Naive B cell (primary cell): ENCODE measurements at places on chromosomes 2 and 18. TPM values are rescaled to one million over a fixed set of nuclear protein-coding genes. Genes with fewer than 3 reads are reported as not detected.

DNA sequence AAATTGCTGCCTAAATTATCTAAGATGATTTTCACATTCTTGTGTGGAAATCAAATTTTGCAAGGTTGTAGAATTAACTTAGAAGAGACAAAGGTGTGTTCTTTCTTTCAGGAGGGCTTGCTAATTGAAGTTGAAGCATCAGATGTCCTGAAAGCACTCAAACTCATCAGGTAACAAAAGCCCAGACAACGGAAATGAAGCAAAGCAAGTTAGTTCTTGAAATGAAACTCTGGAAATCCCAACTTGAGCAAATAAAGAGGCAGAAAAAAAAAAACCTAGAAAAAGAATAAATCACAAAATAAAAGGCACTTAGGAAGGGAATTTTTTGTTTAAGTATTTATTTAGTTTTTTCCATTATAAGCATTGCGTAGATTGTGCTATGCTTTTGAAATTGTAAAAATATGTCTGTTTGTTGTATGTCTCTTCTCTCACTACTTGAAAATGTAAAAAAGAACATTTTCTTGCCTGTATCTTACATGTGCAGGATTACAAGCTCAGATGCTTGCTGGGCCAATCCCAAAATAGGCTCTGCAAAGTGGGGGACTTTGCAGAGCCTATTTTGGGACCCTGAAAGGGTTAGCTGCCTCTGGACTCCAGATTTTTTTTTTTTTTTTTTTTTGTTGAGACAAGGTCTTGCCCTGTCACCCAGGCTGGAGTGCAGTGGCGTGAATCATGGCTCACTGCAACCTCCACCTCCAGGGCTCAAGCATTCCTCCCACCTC lies 46.7 kb downstream of the FAM161A start:
- peaks cover 11% of the 10 kb centered on the region for H3K4me1 ChIP-seq
- H3K27me3 ChIP-seq, result peaks cover 25% of the 10 kb centered on the region
- H3K27ac ChIP-seq, result no peak overlapping the region
- no peak overlapping the region for H3K4me3 ChIP-seq
- no peaks in the 10 kb centered on the region for H3K36me3 ChIP-seq

GRCh38 chr2:59077981-59078531 lies 836.9 kb upstream of the FANCL start:
- H3K36me3 ChIP-seq, result no peaks in the 10 kb centered on the region
- no peaks in the 10 kb centered on the region for H3K4me1 ChIP-seq
- no peaks in the 10 kb centered on the region for H3K27me3 ChIP-seq
- no peak overlapping the region for H3K27ac ChIP-seq
- H3K4me3 ChIP-seq, result no peak overlapping the region

DNA sequence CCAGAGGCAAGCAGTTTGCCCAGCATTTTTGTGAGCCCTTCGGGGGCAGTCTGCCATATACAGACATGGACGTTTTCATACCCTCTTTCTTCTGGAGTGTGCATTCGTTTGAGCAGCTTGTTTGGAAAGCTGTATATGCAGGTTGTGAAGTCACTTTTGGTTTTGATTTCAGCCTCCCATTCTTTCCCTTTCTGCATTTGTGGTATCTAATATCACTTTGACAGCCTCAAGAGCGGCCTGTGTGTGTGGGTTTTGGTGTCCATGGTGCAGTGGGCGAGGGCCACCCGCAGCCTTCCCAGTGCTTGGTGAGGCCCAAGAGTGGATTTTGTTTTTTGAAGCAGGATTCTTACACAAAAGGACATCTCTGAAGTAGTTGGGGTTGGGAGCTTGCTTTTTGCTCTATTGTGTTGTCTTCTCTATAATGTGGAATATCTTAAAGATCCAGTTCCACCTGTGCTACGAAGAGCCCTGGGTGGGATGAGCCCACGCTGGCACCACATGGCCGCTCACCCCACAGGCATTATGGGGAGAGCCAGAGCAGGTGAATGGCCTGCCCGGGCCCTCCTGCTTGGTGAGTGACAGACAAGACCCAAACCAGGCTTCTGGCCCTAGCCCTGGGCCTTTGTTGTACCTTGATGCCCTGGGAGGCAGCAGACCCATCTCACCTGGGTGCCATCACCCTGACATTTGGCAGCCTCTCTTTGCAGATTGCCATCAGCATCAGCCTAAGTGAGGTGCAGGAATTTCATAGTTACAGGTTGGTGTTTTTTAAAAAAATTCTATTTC lies 29.5 kb downstream of the INPP4A start:
- no peak for DNase-seq
- no peaks in the 10 kb centered on the region for H3K36me3 ChIP-seq
- H3K4me3 ChIP-seq, result peak overlapping the region; percentile 79
- peaks cover 38% of the 10 kb centered on the region for H3K4me1 ChIP-seq
- H3K27me3 ChIP-seq, result no peaks in the 10 kb centered on the region
- H3K27ac ChIP-seq, result peak overlapping the region; percentile 11

DNA sequence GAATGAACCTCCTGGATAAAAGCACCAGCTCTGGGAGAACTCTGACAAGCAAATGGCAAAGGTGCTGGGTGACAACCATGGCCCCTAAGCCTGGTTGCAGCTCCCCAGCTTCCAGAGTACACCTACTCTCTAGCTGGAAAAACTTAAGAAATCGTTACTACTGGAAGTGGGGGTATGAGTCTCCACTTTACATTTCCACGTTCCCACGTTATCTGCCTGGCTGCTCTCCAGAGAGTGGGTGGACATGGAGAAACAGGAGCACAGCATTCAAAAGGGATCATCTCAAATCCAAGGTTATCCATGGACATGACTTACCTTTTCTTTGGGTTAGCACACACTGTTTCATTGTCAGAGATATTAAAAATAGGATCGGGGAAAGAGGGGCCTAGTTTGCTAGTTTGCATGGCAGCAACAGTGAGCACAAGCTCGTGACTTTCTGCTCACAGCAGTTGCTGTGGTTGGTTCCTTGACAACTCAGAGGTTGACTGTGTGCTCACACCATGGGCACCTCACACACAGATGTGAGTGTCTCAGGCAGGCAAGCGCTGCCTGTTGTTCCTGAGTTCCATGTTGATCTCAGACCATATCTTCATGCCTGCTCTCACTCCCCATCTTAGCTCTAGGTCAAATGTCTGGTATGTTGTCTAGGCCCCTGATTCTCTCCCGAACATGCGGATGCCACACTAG lies 32.5 kb downstream of the PTPN18 start:
- H3K4me1 ChIP-seq, result peaks cover 36% of the 10 kb centered on the region
- H3K36me3 ChIP-seq, result no peaks in the 10 kb centered on the region
- no peak overlapping the region for H3K4me3 ChIP-seq
- no peak for DNase-seq
- peak overlapping the region; percentile 46 for H3K27ac ChIP-seq

DNA sequence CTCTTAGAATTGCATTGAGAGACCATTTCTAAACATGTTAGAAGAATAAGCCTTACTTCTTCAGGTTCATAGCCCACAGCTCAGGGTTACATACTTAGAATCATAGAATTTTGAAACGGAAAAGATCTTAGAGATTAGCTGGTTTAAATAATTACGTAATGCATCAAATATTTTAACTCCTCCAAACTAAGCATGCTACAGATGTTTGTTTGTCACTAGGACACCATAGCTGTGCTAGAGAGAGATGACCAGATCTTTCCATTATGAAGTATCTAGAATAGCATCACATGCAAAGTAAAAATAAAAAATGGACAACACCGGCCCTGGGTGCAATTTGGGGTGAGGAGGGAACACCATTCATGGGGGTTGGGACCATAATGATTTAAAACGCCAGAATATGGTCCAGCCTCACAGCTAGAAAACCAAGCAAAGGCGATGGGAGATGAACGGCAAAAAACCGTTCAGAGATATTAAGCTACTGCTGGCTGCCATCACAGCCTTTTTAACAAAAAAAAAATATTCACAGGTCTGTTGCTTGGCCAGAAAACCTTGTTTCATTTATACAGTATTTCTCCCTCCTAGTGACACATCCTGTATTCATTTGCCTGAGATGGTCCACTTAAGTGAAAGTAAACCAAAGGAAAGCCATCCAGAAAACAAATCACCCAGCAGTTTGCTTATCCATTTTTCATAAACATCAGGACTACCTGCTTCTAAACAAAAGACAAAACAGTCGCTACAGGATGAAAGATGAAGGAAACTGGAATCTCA lies 94.2 kb downstream of the EPHA4 start:
- H3K27me3 ChIP-seq, result no peaks in the 10 kb centered on the region
- H3K4me1 ChIP-seq, result no peaks in the 10 kb centered on the region
- no peak overlapping the region for H3K4me3 ChIP-seq
- peak overlapping the region; percentile 41 for H3K27ac ChIP-seq

GRCh38 chr18:903701-904100 lies 970 bp upstream of the ADCYAP1 start:
- peaks cover 9% of the 10 kb centered on the region for H3K4me1 ChIP-seq
- H3K27me3 ChIP-seq, result peaks cover 76% of the 10 kb centered on the region
- H3K36me3 ChIP-seq, result peaks cover 17% of the 10 kb centered on the region
- H3K4me3 ChIP-seq, result no peak overlapping the region
- H3K27ac ChIP-seq, result no peak overlapping the region

GRCh38 chr2:232843834-232844233 lies 26.2 kb upstream of the SNORC start:
- no peaks in the 10 kb centered on the region for H3K27me3 ChIP-seq
- H3K4me1 ChIP-seq, result peaks cover 22% of the 10 kb centered on the region
- H3K36me3 ChIP-seq, result peaks cover 58% of the 10 kb centered on the region
- DNase-seq, result no peak
- H3K4me3 ChIP-seq, result no peak overlapping the region

DNA sequence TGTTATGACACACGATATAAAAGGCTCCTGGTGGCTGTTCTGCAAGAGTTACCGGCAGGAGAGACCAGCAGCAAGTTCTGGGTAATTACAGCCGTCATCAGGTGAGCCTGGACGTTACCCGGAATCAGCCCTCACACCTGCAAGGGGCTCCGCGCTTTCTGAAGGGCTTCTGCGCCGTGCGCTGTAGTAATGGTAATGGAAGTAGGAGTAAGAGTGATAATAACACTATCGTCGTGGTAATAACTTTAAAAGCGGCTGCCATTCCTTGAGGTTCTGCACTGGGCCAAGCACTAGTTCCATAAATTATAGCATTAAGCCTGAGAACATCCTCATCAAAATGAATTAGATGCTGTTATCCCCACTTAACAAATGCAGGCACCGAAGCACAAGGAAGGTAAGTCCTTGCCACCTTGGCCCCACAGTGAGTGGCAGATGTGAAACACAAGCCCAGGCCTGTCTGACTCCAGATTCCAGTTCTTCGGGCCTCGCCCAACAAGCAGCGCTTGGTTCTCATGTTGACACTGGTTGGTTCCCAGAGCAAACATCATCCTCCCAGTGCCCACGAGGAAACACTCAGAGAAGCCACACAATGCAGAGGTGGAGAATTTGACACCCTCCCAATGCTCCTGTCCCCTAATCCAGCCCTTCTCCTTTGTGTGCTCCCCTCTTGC lies 205.2 kb downstream of the EIPR1 start:
- H3K36me3 ChIP-seq, result peaks cover 29% of the 10 kb centered on the region
- H3K4me3 ChIP-seq, result no peak overlapping the region

DNA sequence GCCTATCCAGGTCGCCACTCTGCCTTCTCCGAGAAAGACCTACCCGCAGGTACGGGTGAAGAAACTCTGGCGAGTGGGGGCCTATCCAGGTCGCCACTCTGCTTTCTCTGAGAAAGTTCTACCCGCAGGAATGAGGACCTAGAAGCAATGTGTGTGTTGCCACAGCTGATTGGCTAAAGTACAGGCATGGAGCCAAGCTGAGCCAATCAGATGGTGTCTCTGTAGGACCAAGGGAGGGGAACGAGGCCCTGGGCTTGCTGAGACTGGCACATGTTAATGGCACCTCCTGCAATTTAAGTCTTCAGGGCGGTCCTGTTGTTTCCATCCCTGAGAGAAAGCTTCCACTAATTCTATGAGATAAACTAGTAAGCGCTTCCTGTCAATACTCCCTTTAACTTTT lies 82.3 kb downstream of the KCTD1 start:
- DNase-seq, result no peak
- H3K4me1 ChIP-seq, result no peaks in the 10 kb centered on the region
- H3K27ac ChIP-seq, result no peak overlapping the region
- H3K4me3 ChIP-seq, result no peak overlapping the region
- H3K27me3 ChIP-seq, result no peaks in the 10 kb centered on the region

DNA sequence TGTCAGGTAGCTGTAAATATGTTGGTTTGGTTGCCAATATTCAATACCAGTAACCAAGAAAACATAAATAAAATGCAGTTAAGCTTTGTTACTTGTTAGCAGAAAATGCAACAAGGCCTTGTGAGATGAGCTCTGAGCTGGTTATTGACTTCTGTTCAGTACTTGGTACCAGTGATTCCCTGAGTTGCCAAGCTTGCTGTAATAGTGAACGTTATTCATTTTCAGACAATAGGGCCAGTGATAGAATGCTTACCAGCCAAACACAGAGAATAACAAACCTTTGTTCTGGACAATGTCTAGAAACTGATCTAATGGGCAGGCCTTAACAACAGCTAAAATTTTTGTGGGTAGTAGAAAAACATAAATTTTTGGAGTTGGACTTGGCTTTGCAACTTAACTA lies 29.5 kb downstream of the RASGRP3 start:
- H3K36me3 ChIP-seq, result peaks cover 7% of the 10 kb centered on the region
- H3K27ac ChIP-seq, result peak overlapping the region; percentile 5
- no peak for DNase-seq
- H3K27me3 ChIP-seq, result no peaks in the 10 kb centered on the region

DNA sequence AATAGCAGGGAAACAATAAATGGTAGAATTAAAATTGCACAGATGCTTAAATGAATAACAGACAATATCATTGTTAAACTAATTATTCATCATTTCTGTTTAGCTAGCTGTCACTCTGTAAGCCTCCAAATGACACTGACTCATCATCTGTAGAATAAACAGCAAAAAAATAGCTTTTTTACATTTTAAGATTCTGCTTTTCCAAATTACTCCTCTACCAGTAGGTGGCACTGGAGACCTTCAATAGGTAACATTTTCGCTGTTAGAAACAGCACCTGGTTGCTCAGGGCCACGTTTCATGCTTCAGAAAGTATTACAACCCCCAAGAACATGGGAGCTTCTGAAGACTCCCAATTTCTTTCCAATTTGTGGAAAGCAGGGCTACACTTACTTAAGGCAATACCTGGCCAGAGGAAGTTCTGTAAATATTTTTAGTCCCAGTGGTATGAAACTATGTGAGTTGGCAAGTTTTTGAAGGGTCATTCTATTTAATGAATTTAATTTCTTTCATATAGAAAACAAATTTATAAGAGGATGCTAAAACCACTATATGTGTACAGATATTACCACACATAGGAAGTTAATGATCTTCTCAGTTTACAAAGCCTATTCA lies 45.4 kb downstream of the TTN start:
- no peaks in the 10 kb centered on the region for H3K27me3 ChIP-seq
- H3K4me3 ChIP-seq, result no peak overlapping the region
- H3K4me1 ChIP-seq, result no peaks in the 10 kb centered on the region
- H3K27ac ChIP-seq, result no peak overlapping the region

GRCh38 chr2:144999071-144999875 lies 479.4 kb upstream of the ZEB2 start:
- H3K27ac ChIP-seq, result no peak overlapping the region
- H3K36me3 ChIP-seq, result no peaks in the 10 kb centered on the region
- H3K27me3 ChIP-seq, result peaks cover 4% of the 10 kb centered on the region
- DNase-seq, result no peak

The FRZB gene
- polyA plus RNA-seq, result not detected

The FAM168B gene
- polyA plus RNA-seq, result 28.4 TPM

The FSHR gene
- polyA plus RNA-seq, result not detected

The ERLEC1 gene
- 29.4 TPM for polyA plus RNA-seq

The GCG gene
- not detected for polyA plus RNA-seq
